Fibroblast of villous mesenchyme (primary cell): ENCODE measurements at places on chromosomes 6 and 20. TPM values are rescaled to one million over a fixed set of nuclear protein-coding genes. Genes with fewer than 3 reads are reported as not detected.

DNA sequence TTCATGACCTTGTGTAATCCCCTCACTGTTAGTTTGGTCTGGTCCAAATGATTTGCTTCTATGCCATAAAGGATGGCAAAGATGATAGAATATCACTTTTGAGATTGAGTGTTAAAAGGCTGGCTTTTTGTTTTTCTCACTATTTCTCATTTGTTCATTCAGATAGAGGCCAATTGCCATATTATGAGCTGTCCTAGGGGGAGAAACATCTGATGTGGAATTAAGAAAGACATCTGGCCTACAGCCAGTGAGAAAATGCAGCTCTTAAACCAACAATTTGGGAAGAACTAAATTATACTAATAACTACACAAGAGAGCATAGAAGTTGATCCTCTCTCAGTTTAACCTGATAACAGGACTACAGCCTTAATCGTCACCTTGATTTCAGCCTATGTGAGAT is 1668.6 kb downstream of the GRIK2 start:
- DNase-seq, result no peak

GRCh38 chr6:112253498-112253840 is 898 bp downstream of the LAMA4 start:
- DNase-seq, result no peak

GRCh38 chr6:7106215-7106751 is 1.5 kb upstream of the RREB1 start:
- DNase-seq, result peak; percentile 92

DNA sequence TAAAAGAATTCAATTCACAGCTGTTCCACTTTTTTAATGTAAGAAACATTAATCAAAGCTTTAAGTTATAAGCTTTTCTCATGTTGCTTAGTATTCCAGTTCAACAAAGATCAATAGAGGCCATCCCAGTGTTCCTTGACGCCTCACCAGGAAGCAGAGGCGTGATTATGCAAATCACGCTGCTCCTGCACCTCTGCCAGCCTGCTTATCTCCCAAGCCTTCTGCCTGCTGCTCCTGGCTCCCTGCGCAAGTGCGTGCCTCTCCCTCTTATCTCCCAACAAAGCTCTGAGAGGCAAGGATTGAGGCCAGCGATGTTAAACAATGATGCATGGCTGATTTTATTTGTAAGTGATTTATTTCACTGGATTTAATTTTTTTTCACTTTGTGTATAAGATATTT is 42.8 kb downstream of the INSM1 start:
- peak; percentile 3 for DNase-seq

- peak; percentile 80 for DNase-seq
Observed at GRCh38 chr20:528923-529604, 14.5 kb downstream of the CSNK2A1 start.

The VGLL2 gene
- total RNA-seq, result not detected in 2 replicates

The NMBR gene
- total RNA-seq, result not detected in 2 replicates
